Sigmoid colon (tissue), 7 donors: ENCODE measurements at places on chromosomes 5 and 9.

DNA sequence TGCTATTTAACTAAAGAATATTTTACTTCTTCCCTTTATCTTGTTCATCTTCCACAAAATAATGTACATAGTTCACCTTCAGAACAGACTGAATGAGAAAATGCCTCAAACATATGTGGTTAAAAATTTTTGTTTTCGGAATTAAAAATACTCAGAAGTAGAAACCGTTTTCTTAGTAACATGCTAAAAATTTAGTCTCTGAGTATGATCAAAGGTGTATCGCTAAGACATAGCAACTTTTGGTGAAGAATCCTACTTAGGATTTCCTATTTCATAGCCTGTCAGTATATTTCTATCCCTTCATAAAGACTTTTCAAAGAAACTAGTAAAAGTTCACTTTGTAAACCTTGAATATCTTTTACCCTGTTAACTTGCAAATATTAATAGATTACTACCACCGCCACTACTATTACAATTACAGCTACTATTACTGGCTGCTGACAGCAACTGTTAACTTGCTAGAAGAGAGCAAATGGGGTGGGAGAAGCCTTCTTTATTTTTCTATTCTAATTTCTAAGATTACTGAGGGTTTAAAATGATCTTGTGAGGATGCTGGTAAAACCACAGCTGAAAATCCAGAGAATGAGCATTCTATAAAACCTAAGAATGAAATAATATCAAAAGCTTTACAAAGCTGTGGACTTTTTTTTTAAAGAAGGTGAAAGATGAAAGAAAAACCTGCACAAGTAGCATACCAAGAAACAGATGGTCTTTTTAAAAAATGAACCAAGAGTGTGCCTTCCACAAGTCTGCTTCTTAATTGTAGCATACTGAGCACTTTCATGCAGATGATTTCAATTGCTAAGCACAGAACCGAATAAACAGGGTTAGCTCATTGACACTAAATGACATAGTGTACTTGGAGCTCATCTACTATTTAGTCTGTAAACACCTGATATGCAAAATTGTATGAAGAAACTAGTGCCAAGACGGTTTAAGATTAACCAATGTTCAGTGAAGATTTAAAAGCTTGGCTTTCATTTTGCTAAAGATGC is 246.3 kb upstream of the EFNA5 start:
- DNase-seq, result no peak

DNA sequence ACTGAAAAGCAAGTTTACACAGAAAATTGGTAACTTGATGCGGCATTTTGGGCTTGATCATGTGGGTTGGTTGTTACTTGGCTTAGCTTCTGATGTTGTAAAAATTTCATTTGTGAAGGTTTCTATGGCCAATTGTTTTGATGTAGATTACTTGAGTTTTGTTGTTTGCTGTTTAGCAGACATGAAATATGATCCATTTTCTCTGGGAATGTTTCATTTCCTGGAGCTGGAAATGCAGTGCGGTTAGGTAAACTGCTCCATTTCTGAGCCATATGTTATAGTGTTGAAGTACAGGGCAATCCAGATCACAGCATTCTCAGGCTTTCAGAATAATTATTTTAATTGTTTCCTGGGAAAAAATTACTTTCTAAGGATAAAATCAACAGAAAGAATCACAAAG is 396.9 kb downstream of the ENC1 start:
- no peak for DNase-seq

DNA sequence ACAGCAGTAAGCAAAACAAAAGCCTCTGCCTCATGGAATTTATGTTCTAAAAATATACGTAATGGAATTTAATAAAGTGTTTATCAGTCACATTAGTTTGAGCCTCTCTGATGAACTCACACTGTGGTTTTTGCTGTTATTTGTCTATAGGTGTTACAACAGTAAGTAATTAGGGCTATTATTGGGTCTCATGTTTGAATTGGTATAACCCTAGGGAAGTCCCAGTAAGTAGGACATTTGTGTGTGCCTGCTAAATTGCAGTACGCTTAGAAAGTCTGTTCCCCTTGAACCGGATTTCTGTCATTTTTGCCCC is 197.6 kb downstream of the NR3C1 start:
- no peak for DNase-seq

- DNase-seq, result no peak
Observed at GRCh38 chr9:78928625-78929405, 631.9 kb downstream of the PSAT1 start.

- DNase-seq, result no peak
Observed at GRCh38 chr5:75545131-75545530, 33.4 kb downstream of the POLK start.

- DNase-seq, result no peak
Observed at GRCh38 chr5:134527961-134528424, 2.5 kb downstream of the JADE2 start.
